IMR-90 (cell line): ENCODE measurements at places on chromosomes 1 and 21. TPM values are rescaled to one million over a fixed set of nuclear protein-coding genes. Genes with fewer than 3 reads are reported as not detected.

- DNase-seq = no peak
These were observed 33.3 kb downstream of the PCNT start for GRCh38 chr21:46357335-46357604.

DNA sequence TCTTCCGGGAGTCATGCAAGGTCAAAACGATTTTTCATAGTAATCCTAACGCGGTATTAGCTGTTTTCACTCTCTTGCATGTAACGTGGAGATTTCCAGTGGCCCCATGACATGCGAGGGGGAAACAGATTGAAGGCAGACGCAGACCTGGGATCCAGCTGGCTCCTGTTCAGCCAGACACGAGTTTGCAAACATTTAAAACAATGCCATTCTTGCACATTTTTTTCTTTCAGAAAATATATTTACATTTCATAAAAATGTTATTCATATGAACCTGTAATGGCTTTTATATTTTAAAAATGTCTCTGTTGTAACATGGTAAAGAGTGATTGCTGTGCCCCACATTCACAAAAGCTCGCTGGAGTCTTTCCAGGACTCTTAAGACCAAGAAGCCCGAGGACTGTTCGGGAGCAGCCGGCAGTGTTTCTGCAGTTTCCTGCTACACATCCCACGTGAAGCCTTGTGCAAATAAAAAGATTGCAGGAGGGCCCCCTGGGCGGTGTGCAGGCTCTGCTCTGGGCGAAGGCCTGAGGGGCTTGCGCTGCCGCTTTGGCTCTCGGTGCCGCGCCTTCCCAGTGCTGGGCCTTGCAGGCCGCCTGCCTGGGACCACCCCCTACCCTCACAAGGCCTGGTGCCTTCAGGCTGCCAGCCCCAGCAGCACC, 184.9 kb downstream of the DYRK1A start:
- no peak for DNase-seq

DNA sequence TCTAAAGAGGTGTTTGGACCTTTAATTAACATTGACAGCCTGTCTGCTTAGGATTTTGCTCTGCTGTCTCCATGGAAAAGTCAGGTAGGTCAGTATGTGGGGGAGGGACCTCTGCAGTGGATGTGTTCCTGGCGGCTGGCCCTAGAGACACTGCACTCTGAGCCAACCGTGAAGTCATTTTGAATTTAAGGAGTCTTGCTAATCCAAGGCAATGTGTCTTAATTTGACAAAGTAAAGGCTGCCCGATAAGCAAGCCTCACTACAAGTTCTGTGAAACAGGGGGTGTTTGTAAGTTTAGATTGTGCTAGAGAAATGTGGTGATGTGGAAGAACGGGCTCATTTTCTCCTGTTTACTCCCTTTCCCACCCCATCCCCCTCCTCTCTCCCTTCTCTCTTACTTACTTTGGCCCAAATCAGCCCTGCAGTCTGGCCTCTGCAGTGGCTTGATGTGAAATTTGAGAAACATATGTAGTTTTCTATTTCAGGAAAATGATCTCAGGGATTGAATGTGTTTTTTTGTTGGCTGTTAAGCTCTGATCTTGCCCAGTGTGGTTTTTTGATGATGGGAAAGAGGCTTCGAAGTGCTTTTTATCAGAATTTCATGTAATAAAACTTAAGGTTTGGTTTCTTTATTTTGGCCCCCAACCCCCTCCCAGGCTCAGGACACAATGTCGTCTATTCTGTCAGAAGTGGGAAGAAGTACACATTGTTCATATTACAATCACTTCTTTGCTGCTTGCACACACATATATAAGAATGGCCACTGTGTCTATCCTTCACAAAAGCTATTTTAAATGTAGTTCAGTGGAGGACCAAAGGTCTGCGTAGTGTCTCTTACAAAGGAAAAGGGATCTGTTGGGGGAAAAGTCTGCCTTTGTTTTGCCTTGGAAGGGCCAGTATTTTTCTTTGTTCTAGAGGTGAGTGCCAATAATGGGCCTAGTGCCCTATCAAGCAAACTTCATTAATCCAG, 96.6 kb downstream of the FGGY start:
- peak; percentile 91 for DNase-seq

The TAS1R1 gene
- not detected in 2 replicates for total RNA-seq

DNA sequence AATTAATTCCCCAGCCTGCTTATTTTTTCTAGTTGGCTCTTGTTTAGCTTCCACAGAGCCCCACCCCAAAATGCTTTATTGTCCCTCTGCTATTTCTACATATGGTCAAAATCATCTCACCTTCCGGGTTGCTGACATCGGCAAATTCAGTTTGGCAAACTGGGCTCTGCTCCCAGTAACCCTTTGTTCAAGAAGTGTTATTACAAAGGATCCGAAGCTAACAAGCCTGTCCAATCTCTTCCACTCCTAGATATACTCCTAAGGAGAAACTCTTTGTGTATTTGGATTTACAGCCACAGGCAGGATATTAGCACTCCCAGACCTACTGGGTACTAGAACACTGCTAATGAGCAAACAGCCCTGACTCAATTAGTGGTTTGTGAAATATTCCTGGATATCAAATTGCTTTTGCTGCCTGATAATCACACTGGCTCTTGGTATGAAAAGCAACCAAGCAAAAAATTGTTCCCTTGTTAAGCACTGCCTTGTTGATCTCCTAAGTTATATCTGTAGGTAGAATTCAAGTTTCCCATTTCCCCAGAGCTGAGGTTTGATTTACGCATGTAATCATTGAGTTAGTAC, 4.0 kb downstream of the JUN start:
- peak; percentile 78 for DNase-seq

The SERPINC1 gene
- total RNA-seq = not detected in 2 replicates

The GUCA2B gene
- not detected in 2 replicates for total RNA-seq

DNA sequence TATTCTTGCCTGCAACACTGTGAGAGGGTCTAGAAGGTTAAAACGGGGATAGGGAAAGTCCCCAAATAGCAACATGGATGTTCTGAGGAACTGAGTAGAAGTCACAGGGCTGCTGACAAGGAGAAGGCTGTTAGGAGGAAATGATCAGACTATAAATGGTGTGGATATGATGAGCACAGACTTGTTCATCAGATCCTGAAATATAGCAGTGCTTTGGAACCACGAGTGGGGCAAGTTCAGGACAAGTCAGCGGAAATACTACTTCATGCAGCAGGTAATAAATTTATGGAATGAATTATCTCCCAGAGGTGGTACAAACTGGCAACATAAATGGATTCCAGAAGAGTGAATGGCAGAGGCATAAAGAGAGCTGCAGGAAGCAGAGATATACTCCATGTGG, 3.2 kb upstream of the KIAA0040 start:
- no peak for DNase-seq

- DNase-seq = no peak
These were observed 10.3 kb downstream of the POFUT2 start for GRCh38 chr21:45277101-45278045.

- DNase-seq = no peak
These were observed 8.0 kb upstream of the ETV3 start for GRCh38 chr1:157146244-157146643.

- DNase-seq = no peak
These were observed 53.3 kb downstream of the GATAD2B start for GRCh38 chr1:153869486-153869885.

- no peak for DNase-seq
These were observed 4.8 kb upstream of the MMEL1 start for GRCh38 chr1:2637442-2638145.

The FNDC10 gene
- 0.28 and 0.36 TPM in 2 replicates for total RNA-seq

The NLRP3 gene
- 0.18 TPM in 1 of 2 replicates, not detected in the other for total RNA-seq

DNA sequence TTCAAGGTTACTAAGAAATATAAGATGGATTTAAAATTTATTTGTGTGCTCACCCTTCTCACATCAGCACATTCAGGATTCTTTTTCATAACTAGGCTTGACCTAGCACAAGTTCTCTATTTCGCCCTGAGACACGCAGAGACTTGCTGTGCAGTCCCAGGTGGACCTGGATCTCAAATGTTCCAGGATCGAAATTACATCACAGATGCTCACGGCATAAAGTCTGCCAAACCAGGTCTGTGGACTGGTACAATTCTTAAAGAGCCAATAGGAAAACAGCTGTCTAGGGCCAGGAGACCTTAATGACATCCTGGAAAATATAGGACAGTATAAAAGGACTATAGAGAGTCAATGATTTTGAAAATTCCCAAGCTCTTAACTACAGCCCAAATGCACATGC, 2.2 kb downstream of the PGBD5 start:
- DNase-seq = no peak

GRCh38 chr1:113140588-113141446, 67.8 kb downstream of the LRIG2 start:
- DNase-seq = peak; percentile 65

DNA sequence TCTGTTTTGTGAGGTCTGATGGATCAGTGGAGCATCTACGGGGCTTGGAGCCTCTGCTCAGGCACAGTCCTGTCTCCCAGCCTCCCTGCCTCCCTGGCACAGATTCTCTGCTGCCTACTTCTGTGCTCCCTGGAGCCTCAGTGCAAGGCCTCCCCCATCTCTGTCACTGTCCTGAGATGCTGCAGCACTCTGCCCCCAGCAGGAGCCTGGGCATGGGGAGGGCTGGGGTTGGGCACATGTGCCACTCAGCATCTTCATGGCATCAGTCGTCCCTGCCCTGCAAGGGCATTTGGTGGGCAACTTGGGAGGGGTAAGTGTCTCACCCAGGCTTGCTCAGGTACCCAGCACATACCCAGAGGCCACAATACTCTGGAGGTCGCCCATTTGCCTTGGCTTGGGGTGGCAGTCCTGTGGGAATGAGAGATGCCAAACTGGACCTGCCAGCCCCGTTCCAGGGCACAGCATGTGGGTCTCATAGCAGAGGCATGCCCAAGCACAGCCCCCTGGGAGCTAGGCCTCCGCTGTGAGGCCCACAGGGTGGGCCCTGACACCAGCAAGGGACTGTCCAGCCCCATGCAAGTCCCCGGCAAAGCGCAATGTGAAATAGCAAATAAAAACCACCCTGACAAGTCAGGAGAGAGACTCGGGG, 28.7 kb downstream of the PADI3 start:
- DNase-seq = no peak

The PDZK1IP1 gene
- not detected in 2 replicates for total RNA-seq

DNA sequence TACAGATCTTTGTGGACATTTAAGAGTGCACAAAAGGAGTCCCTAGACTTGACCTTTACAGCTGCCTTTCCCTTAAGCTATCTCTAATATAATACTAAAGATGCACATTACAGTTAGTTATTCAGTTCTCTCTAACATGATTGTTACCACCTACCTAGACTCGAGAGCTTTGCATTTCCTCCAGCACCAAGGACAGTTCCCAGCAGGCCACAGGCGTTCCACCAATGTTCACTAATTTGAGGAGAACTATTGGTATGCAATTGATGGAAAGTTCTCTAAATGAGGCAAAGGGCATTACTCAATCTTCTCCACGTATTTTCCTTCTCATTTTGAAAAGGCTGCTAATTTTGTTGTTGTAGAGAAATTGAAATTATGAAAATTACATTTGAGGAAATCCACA, 5.4 kb upstream of the NTNG1 start:
- peak; percentile 36 for DNase-seq

DNA sequence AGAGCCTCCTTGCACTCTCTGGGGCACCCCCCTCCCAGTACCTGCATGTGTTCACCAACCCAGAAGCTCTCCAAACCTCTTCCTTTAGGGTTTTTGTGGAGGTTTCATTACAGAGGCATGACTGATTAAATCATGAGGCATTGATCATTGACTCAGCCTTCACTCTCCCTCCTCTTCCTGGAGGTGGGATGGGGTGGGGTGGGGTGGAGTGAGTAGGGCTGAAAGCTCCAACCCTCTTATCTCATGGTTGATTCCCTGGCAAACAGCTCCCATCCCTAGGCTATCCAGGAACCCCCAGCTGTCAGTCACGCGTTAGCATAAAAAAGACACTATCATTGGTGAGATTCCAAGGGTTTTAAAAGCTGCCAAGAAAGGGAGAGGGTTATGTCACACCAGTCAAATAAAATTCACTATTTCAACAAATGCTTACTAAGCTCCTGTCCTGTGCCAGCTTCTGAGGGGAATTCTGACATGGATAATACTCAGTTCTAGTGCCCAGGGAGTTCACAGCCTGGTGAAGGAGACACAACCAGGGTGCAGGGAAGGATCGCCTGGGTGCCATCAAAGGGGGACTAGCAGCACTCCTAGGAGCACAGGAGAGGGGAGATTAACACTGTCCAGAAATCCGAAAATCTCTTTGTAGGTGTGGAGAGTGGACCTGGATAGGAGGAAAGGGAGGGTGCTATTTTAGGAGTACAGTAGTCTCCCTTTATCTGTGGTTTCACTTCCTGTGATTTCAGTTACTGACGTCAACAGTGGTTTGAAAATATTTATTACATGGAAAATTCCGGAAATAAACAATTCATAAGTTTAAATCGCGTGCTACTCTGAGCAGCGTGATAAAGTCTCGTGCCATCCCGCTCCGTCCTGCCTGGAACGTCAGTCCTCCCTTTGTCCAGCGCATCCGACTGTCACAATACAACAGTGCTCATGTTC, 6.8 kb upstream of the IL24 start:
- DNase-seq = peak; percentile 84

DNA sequence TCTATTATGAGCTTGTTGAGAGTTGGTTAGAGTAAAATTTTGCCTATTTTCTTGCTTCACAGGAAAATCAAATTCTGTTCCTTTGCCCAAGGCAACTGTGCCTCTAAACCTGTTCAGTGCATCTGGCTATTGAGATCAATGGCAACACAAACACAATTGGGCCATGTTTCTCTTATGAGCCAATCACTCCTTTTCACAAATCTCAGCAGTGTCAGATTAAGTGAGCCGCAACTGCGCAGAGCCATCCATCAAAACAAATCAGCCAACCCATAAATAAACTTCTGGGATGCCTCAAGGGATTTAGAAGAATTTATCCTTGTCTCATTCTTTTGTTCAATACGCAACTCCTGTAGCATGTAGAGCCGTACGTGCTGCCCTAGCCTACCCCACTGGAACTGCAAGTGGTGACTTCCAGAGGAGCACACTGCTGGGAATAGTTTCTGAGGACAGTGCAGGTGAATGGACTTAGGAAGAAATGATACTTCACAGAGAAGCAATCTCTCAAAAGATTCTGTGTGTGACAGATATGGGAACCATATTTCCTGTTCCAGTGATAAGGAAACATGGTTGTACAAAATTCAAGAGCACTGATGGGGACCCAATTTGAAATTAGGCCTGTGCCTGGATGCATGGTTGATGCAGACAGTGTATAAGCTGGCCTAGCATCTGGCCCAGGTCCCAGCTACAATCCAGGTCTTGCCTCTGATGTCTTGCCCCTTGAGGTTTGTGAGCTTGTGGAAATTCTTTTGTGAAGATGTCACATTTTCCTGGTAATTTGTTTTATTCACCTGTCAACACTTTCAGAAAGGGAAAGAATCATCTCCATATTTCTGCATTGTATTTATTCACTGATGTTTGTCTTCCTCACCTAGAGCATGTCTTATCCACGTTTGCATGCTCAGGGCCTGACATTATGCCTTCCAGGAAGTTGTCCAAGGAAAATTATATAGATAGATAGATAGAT, 166.2 kb downstream of the URB2 start:
- no peak for DNase-seq
